Liver (tissue), 10 donors: ENCODE measurements at places on chromosomes 11 and 22. TPM values are rescaled to one million over a fixed set of nuclear protein-coding genes. Genes with fewer than 3 reads are reported as not detected.

Gene STX3
- 8.5 TPM for total RNA-seq

Gene SCN2B
- total RNA-seq = not detected

Gene C11orf68
- 4.4 TPM for total RNA-seq

Gene INS
- total RNA-seq = 0.37 TPM
